ENCODE measurements at places on chromosomes 7 and 10.
A peak's percentile ranks its signal among the peaks of the same experiment; 100 is the strongest.

DNA sequence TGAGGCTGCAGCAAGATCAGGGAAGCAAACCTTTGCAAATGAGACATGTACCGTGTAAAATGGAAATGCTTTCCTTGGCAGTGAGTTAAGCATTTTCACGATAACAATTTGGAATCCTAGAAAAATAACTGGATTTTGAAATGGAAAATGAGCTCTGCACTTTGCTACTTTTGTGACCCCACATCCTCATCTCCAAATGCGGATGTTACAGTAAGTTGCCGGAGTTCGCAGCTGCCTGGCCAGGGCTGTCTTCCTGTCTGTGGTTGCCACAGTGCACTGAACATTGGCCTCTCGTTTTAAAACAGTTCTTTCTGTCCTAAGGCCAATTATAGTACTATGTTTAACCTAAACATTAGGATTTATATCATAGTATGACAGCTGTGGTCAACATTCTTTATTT lies 136.2 kb upstream of the FZD8 start:
- no peak for DNase-seq

- no peak for DNase-seq
These were observed 192.5 kb upstream of the SEMA3C start for GRCh38 chr7:81111358-81111757.

- DNase-seq = no peak
These were observed 270.7 kb downstream of the ADRA2A start for GRCh38 chr10:111347386-111348013.

DNA sequence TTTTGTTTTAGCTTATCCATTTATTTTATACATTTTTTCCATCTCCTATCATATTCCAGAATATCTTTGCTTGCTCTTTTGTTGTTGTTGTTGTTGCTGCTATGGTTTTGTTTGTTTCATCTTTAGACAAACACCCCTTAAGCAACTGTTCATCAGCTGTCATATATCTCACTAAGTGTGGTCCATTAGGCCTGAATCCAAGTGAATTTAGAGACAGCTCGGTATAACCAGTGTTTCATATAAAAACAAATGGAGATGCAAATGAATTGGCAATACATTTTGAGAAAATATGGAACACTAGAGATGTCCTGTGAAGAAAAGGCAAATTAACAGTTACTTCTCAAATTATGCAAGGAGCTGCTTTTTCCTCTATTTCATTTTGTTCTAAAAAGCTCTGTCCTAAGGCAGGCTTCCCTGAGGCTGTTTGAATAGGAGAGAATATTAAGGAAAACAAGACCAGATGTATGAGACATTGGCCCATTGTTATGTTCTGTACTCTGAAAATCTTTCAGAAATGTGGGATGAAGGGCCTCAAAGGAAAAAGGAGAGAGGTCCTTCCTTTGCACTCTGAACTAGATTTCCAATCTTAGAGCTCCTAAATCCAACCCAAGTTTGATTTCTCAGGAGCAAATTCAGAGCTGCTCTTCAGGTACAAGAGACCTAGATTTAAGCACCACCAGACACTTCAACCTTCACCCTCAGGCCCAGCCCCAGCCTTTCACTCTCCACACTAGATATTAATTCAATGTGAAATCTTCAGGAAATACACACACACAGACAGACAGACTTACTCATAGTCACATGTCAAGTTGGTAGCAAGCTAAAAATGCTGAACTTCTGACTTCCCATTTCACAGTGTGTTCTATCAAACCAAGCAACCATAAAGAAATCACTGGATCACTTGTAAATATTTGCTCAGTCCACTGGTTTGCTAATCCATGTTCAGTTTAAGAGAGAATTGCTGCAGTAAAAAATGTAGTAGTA lies 5.4 kb downstream of the TFEC start:
- DNase-seq = no peak

GRCh38 chr7:70598976-70599375 lies 533.0 kb upstream of the GALNT17 start:
- no peak for DNase-seq

GRCh38 chr10:79465341-79465740 lies 19.9 kb upstream of the ZCCHC24 start:
- DNase-seq = no peak

DNA sequence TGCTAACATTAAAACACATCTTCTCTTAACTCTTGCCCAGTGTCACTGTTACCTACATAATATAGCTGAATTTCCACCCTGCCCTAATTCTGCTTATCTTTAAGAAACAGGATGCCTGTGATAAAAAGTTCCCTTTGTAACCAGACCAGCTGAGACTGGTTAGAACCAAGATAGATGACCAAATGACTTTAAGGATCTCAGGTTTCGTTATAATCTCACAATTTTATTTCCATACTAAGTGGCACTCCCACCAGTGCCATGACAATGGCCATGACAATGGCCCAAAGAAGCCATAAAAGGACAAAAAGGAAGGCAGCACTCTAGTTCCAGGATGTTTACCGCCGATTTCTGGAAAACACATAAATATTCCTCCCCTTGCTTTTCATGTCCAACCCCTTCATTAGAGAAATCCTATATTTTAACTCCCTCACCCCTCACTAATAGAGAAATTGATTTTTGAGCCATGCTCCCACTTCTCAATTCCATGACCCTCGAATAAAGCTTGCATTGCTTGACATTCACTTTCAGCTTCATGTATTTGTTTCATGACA lies 126.1 kb downstream of the ELAPOR2 start:
- DNase-seq = no peak

DNA sequence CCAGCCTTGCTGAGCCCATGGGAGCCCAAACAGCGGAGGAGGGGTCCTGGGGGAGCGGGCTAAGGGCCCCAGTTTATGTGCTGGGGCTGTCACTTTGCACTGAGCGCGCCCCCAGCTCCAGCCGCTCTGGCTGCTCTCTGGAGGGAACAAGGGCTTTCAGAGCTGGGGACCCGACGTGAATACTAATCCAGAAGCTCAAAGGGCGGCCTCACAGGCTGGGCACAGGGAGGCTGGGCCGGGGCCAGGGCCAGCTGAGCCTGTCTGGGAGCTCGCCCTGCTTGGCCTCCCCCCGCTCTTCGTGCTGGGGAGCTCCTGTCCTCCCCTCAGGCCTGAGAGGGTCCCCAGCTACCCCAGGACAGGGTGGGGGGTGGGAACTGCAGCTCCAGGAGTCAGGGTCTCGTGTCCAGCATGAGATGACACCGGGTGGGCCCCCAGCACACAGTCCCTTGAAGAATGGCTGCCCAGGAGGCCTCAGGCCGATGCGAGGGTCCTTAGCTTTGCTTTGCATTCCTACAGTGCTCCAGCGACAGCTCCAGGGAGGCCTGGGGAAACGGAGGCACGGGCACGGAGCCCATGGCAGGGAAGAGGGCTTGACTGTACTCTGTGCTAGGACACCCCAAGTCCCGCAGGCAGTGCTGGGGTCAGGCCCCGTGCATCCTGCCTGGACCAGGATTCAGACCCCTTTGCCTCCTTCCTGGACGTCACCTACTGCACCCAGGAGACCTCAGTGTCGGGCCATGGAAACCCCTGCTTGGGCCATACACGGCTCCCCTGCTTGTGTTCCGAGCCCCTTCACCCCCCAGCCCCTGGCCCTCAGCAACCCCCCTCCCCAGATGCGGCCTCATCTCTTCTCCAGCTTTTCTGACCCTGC lies 5.8 kb upstream of the AMZ1 start:
- DNase-seq = no peak

- DNase-seq = peak; percentile 40
These were observed 82.7 kb downstream of the PAX2 start for GRCh38 chr10:100827819-100828737.

DNA sequence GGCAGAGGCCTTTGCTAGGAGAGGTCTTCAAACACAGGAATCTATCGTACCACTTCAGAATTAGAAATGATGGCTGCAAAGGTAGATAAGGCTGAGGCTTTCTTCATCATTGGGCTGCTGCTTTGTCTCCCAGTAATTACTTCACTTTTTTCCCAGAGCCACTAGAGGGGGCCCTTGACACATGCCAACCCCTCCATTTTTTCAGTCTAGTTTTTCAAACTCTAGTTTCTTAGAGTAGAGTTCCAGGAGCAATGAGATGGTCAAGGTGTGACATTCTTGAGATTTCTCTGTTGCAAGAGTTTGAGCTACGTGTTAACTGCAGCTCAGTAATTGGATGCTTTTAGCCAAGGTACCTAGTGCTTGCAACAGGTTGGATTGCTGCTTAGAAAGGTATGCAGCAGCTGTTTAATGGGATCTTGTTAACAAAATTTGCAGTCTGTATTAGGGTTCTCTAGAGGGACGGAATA lies 33.8 kb upstream of the RBM20 start:
- DNase-seq = no peak

- DNase-seq = no peak
These were observed 97.2 kb downstream of the COBL start for GRCh38 chr7:51219261-51219988.

DNA sequence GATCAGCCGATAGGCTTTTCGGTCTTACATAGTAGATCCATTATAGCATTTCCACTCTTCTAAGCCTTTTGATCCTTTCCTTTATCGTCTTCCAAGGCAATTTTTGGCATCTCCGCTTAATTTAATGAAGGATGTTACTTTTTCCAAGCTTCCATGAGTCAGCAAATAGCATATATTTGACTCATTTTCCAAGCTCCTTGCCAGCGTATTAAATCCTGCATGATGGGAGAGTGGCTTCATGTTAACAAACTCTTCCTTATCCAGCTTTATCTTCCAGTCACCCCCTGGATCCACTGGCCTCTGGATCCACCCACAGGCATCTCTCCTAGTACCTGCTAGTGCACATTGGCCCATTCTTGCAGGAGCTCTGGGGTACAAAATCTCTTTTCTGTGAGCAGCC lies 13.0 kb downstream of the OR9A2 start:
- no peak for DNase-seq

DNA sequence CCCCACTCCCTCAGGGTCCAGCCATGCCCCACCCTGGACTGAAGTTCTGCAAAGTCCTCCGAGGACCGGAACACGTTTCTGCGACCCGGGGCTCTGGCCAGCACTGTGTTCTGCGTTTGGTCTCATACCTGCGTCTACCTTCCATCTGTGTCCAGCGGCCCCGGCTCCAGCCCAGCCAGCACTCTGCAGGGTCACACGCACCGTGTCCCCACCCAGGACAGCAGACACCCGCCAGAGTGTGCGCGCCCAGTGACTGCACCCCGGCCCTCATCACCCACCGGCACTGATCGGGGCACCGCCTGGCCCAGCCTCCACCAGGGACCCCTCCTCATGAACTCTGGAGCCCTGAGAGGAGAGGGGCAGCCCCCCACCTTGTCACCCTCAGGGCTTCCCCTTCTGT lies 20.3 kb downstream of the SLC29A4 start:
- no peak for DNase-seq

- no peak for DNase-seq
These were observed 569.5 kb downstream of the SORCS3 start for GRCh38 chr10:105210546-105210945.

DNA sequence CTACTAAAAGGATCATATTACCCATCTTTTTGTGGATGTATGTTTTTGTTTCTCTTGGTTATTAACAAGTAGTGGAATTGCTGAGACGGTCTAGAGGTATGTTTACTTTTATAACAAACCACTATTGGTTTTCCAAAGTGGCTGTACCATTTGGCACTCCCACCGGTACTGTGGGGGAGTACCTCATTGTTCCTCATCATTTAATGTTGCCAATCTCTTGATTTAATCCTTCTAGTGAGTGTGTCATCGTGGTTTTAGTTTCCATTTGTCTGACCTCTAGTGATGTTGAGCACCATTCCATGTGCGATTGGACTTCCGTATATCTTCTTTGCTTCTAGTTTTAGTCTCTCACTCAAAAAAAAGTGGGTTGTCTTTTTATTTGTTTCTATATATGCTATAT lies 50.4 kb downstream of the RBM33 start:
- DNase-seq = no peak

GRCh38 chr7:157464111-157464970 lies 127.5 kb downstream of the DNAJB6 start:
- no peak for DNase-seq

GRCh38 chr10:95214793-95215192 lies 20.8 kb downstream of the ACSM6 start:
- DNase-seq = no peak

DNA sequence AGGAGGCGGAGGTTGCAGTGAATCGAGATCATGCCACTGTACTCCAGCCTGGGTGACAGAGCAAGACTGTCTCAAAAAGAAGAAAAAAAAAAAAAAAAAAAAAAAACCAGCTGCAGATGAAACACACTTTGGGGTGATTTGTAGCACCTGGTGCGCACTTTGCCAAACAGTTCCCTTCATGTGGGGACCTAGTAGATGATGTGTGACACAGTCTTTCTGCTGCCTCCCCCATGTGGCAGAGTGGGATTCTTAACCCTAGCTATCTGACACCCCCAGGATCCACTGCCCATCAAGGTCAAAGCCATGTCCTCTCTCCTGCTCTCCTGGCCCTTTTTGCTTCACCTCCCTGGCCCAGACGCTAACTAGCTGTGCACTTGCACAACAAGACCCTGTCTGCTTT lies 52.1 kb upstream of the PDZD8 start:
- DNase-seq = no peak

- DNase-seq = no peak
These were observed 3.5 kb upstream of the ARL4A start for GRCh38 chr7:12683678-12684585.

DNA sequence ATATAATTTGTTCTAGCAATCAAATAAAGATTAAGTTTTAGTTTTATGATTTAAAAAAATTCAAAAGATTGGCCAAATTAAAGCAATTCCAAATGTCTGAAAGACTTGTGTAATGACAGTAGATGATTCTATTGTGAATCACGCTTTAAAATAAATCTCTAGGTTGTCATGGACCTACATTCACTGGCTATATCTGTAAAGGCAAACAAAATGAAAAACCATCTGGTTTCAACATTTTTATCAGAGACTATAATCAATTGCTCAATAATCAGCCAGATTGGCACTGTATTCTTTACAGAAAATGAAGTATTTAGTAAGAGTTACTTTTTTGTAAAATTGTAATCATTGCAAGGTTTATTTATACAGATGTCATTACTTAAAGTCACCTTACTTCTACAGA lies 60.7 kb downstream of the DGKB start:
- no peak for DNase-seq

DNA sequence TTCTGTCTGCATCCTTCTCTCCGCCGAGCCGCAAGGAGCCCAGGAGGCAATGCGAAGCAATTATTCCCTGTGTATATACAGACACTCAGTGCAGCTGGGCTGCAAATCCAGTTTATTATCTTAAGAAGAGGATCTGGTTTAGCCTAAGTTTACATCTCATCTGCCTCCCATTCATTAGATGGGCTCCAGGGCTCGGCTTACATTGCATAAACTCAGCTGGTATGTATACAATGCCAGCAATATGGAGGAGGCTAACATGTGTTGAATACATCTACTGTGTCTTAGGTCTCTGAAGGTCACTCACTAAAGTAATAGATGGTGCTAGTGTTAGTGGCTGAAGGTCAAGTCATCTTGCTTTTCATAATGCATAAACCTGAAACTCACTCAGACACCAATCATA lies 996.8 kb downstream of the KCNMA1 start:
- no peak for DNase-seq

All from activated naive CD4-positive, alpha-beta T cell treated with anti-CD3 and anti-CD28 coated beads, Interleukin-2, amount 50 U/mL, for 72 hours (primary cell).